ENCODE measurements at places on chromosomes 1 and 21.

DNA sequence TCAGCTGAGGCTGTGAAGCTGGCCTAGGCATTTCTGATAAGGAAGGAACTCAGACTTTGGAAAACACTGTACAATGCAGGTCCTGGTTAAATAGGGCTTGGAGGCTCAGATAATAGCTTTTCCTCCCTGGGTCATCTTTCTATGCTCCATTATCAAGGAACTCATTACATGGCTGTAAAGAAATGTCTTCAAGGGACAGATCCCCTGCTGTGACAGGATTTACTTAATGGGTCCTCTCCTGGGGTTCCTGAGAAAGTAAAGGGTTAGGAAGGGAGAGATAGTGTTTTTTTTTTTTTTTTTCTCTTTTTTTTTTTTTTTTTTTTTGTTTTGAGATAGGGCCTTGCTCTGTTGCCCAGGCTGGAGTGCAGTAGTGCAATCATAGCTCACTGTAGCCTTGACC lies 14.1 kb upstream of the SVBP start:
- DNase-seq: no peak

DNA sequence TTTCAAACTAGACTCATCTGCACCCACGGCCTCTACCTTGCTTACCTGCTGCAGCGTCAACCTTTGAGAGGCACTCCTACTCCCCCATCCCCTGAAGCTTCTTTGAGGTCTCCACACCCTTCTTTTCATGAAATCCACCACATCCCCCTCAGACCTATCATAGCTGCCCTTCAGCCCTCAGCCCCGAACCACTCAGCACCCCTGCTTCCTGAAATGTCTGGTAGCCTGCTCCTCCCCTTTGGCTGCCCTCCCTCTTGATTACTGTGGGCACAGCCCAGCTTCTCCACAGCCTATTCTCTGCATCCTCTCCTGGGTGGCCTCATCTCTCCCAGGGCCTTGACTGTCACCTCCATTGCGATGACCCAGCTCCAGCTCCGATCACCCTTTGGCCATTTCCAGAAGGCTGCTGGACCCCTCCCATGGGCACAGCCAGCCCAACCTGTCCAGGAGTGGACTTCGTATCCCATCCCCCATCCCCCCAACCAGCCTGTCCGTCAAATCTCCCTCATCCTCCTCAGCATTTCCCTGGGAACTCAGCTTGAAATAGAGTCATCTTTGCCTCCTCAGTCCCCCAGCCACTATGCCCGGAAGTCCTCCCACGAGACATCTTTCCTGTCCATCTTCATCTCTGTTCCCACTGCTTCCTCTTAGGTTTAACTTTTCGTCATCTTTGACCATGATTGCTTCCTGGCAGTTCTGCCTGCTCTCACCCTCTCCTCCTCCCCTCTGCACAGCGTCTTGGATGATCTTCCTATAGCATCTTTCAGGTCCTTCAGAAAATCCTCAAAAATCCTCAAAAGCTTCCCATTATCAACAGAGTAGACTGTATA lies 6.1 kb upstream of the ADORA1 start:
- no peak for DNase-seq

DNA sequence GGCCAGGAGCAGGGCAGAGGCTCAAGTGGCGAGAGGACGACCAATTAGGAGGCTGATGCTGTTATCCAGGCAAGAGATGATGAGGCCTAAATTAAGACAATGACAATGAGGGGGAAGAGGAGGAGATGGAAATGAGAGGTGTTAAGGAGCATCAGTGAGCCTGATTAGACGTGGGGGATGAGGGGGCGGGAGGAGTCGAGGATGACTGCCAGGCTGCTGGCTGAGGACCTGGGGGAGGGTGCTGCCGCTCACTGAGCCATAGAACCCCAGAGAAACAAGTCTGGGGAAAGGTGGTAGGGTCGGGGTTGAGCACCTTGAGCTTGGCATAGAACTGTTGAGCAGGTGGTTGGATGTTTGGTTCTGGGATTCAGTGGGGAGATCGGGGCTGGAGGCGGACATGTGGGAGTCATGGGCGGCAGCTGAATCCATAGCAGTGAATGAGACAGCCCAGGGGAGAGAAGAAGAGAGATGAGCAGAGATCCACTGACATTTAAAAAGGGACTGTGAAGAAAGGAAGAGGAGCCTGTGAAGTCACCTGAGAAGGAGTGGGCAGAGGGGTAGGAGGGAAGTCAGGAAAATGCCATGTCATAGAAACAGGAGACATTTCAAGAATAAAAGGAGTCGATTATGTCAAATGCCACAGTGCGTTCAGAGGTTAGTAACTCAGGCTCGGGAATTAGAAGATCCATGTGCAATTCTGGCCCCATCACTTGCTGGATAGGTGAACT lies 28.5 kb downstream of the DLGAP3 start:
- DNase-seq: no peak

- no peak for DNase-seq
Observed at GRCh38 chr1:2530513-2531361, 674 bp upstream of the HES5 start.

- DNase-seq: no peak
Observed at GRCh38 chr1:170791941-170792340, 128.0 kb downstream of the PRRX1 start.

DNA sequence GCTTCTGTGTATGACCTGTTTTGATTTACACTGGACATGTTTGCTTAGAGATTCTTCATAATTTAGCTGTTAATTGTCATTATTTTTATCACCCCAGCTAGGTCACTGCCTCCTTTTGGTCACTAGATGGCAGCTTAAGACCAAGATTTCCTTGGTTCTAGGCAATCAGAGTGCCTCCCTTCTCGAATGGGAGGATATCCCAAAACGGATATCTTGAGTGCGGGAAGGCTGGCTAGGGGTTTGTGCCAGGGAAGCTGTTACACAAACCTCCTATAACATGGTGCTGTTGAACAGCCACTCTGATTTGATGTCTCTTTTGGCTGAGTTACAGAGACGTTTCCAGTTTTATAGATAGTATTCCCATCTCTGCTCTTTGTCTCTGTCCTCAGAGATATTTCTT lies 283.5 kb downstream of the S1PR1 start:
- DNase-seq: peak; percentile 47

GRCh38 chr1:9107136-9107535 lies 21.8 kb downstream of the GPR157 start:
- no peak for DNase-seq

GRCh38 chr1:182309631-182310351 lies 81.8 kb downstream of the GLUL start:
- DNase-seq: no peak

DNA sequence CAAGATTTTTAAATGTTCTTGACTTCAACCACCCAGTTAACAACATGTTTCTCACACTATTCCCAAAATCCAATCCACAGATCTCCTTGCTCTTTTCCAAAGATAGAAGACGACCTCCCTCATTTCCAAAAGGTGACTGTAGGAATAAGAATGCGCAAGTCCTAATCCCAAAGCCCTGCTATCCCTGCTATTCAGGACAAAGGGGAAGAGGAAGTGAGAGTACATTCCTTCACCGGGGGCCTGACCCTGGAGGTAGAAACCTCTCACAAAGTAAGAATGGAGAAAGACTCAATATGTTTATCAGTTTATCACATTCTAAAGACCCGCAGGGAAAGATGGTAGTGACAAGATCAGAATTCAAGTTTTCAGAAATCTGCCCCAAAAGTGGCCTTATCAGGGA lies 55.7 kb downstream of the PLEKHA6 start:
- DNase-seq: peak; percentile 52

- DNase-seq: no peak
Observed at GRCh38 chr1:178528228-178528952, 15.5 kb downstream of the TEX35 start.

DNA sequence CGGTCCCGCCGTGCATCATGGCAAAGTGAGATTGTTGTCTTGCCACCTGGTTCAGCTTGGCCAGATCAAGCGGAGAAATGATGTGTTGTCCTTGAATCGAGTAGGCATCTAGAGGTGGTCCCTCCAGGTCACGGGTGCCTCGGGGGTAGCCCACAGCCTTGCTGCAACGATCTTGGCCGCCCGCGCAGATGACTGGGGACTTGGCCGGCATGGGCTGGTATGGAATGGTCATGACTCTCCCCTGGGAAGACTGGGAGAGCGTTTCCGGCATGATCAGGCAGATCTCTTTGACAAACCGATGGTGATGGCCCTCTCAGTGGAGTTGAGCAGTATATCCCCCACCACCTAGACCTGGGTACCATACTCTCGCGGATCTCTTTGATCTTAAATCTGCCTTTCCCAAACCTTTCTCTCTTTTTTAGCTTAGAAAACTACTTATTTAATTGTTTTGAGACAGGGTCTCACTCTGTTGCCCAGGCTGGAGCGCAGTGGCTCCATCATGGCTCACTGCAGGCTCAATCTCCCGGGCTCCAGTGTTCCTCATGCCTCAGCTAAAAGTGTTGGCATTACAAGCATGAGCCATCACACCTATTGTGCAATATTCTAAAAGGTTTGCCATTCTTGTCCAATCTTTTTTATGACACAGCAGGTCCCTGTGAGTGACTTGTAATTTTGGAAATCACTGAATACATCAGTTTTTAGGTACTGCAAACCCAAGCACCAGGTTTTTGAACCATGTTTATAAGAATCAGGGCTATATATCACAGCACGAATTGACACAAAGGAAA lies 9.4 kb upstream of the ELAPOR1 start:
- no peak for DNase-seq

DNA sequence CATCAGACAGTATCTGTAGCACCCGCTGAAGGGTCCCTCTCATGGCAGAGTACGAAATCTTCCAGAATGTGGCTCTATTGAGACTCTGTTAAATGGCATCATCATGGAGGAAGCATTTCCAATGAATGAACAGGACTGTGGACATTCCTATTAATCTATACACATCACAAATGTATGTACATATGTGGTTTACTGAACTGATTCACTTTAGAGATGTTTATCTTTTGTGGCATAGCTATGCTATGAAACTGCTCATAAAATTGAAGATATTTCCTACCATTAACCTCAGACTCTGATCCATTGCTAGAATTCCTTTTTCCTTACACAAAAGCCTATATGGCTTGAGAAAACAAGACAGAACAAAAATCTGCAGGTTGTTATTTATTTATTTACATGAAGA lies 259.6 kb upstream of the RRP15 start:
- DNase-seq: peak; percentile 73

DNA sequence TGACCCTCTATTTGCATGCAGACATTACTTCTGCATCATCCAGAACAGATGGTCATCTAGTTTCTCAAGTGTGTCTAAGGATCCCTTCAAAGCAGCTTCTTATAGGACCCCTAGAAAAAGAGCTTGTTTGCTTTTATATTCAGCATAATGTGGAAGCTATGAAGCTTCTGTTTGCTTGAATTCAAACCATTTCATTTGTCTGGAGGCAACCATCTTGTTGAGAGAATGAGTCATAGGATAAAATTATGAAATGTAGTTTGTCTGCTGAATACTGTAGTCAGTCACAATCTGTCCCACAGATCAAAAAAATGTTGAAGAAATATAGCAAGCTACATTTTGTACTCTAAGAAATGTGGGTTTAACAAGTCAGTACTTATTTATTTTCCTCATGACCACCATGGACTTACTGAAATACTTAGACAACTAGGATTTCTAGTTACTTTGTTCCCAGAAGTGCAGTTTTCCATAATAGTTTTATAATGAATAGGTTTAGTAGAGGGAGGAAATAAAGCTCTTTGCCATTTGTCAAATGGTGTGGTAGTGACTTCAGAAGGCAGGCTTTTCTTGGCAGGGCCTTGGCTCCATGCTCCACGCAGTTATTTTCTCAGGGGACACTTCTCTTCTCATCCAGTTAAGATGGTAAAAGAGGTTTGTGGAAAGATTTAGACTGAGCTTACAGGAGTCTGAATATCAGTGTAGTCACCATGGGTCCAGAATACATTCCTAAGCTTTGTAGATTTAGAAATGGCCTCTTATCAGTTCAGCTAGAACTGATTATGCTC lies 74.8 kb upstream of the DEPDC1 start:
- no peak for DNase-seq

GRCh38 chr1:205447457-205448341 lies 8.1 kb downstream of the BLACAT1 start:
- DNase-seq: peak; percentile 66

DNA sequence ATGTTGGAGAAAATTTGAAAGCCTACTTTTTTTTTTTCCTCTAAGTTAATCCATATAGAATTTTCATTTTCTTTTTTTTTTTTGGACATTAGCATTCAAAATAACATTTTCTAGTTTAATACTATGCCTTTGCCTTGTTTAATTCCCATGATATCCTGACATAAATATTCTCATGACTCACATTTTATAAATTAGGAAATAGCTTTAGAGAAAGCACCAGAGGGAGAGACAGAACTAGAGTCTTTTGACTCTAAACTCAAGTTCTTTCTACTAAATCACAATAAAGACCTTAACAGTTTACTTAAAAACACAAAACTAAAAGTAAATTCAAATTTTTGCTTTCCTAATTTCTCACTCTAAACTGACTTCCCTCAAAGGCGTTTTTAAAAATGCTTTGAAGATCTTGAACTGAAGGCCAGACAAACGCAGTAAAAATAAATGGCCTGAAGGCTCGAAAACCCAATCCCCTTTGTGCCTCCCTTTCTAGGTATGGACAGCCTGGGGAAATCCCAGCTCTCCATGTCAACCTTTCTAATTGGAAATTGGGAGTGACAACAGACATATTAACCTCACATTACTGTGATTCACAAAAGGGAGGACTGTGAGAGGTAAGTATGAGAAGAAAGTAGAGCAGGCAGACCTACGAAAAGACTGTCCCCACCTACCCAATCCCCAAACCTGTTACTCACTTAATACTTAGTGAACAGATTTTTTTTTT lies 104.6 kb downstream of the ENAH start:
- no peak for DNase-seq

DNA sequence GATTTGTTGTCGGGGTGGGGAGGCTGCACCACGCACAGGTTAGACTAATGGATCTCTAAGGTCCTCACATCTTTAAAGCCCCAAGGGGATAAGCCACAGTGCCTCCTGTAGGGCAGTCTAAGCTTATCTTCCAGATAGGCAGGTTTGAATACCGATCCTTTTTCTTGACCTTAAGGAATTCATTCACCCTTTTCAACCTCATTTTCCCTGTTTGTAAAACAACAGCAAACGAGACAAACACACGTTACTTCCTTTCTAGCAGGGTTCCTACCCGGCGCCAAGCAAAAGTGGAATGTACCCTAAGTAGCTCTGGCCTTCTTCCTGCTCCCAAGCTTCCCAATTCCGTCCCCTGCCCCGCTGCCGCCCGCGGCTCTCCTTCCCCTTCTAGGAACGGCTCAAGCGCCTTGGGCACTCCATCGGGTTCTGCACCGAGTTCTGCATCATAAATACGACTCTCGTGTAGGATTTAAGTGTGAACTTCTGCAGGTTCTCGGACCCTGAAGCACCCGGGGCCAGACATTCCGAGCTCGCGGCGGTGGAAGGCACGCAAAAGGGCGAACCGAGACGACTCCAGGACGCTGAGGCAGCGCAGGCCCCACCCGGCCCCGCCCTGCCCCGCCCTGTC lies 548 bp upstream of the CDC20 start:
- DNase-seq: no peak

DNA sequence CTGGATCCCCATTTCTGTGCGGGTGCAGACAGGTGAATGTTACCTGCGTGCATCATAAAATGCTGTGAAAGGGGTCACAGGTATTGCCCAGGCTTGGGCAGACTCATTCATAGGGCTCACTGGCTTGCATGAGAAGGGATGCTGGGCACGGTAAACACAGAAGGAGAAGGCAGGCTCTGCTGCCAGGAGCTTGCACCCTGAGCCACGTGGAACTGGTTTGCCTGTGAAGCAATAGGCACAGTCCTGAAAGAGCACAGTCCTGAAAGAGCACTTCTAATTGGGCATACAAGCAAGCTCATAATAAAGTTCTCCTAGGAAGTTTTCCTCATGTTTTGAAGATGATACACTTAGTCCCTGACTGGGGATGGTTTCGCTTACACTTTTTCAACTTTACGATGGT lies 40.9 kb downstream of the GALNT2 start:
- DNase-seq: no peak

Data from EL (cell line).